Renal cortical epithelial cell (primary cell): ENCODE measurements at places on chromosomes 7 and 10. TPM values are rescaled to one million over a fixed set of nuclear protein-coding genes. Genes with fewer than 3 reads are reported as not detected.

GRCh38 chr7:90225601-90226000 is 14.1 kb downstream of the STEAP2 start:
- DNase-seq, result no peak

- peak; percentile 38 for DNase-seq
Observed at GRCh38 chr10:113666682-113667252, 2.9 kb upstream of the NRAP start.

- no peak for DNase-seq
Observed at GRCh38 chr7:68823996-68824780, 774.1 kb upstream of the AUTS2 start.

- no peak for DNase-seq
Observed at GRCh38 chr7:18788026-18788425, 292.5 kb downstream of the HDAC9 start.

- DNase-seq, result peak; percentile 9
Observed at GRCh38 chr7:140122965-140123364, 53.8 kb downstream of the KDM7A start.

- DNase-seq, result peak; percentile 33
Observed at GRCh38 chr7:34133356-34133982, 228.1 kb downstream of the BMPER start.

DNA sequence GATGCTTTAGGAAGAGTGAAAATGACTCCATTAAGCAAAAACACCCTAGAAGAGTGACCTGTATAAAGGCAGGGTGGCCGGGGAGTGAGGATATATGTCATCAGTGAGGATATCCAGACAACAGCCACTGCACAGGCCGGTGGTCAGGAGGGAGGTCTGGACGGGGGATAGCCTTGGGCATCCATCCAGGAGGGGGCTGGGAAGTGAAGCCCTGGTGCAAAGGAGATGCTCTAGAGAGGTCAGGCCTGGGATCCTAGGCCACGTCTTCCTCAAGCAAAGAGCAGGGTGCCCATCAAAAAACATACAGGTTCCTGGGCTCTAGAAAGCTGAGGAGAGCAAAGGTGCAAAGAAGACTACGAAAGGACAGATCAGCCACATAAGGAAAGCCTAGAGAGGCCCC is 25.6 kb downstream of the FAM171A1 start:
- DNase-seq, result no peak

- DNase-seq, result no peak
Observed at GRCh38 chr10:127548022-127548421, 1.1 kb upstream of the NPS start.

DNA sequence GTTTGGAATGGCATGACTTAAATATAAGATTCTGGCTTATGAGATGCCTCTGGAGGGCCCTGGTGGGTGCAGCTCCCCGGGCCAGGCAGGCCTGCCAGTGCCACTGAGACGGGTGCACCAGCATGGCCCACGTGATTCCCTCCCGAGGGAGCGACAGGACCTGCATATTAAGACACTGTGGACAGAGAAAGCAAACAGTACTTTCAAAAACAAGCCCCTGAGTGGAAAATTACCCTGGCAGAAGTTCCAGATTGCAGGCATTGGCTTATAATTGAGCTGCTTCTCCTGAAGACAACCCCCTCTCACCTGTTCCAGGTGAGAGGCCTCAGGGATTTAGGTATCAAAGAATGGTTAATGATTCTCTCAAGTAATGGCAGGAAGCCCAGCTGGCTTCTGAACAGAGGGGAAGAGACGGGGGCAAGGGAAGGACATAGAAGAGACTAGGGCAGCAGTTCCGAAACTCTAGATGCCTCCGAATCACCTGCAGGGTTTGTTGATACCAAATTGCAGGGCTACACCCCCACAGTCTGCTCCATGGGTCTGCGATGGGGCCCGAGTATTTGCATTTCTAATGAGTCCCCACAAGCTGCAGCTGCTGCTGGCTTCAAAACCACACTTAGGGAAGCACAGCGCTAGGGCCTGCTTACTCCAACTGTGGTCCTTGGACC is 66.0 kb upstream of the DOCK1 start:
- DNase-seq, result peak; percentile 11

DNA sequence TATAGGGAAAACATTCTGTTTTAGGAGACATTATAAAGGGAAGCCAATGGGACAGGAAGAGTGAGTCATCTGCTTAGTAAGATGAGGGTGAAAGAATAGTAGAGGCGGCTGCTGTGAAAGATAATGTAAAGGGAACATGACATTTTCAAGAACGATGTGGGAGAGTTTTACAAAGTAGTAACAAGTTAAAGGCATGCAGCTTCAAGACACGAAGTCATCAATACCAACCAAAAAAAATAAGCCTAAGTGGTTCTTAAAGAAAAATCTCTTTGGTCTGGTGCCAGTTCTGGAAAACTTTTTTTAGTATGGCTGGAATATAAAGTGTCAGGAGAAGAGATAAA is 6.1 kb downstream of the GSTO1 start:
- no peak for DNase-seq

GRCh38 chr7:134083766-134084487 is 43.2 kb upstream of the LRGUK start:
- peak; percentile 31 for DNase-seq

DNA sequence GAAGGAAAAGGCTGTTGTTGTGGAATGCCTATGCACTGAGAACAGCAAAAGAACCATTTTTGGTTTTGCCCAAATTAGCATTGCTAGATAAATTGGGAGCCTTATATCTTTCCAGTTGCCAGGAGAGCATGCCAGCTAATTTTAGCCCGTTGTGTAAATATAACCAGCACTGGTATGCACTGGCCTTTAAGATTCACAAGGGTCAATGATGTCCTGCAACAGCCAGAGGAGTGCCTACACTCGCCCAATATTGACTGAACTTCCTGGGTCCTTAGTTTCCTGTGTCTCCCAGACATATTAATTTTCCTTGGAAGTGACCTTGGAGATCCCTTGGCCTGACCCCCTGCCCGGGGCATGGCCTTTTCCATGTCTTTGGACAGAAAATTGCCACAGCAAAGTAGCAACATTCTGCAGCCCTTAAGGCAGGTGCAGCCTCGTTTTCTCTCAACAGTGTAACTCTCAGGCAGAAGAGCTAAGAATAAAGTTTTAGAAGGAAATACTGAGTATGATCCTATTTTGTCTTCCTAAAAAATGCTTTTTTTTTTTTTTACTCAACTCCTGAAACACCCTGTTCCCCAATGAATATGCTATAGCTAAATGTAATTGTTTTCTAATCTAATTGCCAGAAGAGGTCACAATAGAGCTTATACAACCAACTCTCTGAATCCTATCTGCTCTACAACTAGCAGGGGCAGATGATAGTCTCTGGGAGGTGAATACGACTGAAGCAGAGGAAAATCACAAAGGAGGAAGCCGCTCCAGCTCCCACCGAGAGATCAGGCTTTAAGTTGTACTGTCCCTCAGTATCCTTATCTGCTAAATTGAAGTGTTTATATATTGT is 131.9 kb upstream of the PCGF5 start:
- peak; percentile 30 for DNase-seq

DNA sequence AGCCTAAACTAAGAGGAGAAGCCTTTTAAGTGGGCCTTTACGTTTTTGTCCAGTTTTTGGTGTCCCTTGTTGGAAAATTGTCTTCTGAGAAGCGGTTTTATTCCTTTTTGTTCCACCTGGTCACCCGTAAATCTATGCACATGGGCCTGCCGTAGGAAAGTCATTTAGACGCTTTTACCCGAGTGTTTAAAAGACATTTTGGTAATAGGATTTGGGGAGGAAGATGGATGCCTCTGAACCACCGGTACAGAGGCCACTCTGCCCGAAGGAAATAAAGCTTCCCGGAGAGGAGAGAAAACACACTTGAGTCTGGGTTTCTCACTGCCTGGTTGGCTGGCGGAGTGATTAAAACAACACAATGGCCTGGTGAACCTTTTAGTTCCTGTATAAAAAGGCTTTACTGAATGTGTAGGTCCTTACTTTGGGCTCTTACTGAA is 760 bp downstream of the THNSL1 start:
- peak; percentile 50 for DNase-seq

GRCh38 chr10:104322416-104322782 is 15.9 kb downstream of the ITPRIP start:
- DNase-seq, result no peak

DNA sequence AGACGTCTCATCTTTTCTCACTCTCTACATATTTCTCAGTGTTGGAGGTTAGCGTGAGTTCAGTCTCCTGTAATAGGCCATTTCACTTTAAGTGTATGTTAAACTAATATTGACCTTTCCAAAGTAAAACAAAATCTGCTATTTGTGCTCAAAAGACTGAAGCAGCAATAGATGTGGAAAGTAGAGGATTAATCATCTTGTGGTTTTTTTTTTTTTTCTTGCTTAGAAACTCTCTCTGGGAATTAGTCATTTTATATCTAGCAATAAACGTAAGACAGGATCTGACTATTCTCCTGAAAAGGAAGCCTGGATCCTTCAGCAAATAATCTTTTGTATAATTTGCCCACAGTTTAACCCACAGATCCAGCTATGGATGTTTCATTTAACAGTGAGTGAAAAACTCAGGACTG is 81.7 kb downstream of the NRP1 start:
- peak; percentile 89 for DNase-seq

- no peak for DNase-seq
Observed at GRCh38 chr7:143145-143751, 49.1 kb upstream of the FAM20C start.

- no peak for DNase-seq
Observed at GRCh38 chr10:94186722-94187121, 176.0 kb downstream of the NOC3L start.

DNA sequence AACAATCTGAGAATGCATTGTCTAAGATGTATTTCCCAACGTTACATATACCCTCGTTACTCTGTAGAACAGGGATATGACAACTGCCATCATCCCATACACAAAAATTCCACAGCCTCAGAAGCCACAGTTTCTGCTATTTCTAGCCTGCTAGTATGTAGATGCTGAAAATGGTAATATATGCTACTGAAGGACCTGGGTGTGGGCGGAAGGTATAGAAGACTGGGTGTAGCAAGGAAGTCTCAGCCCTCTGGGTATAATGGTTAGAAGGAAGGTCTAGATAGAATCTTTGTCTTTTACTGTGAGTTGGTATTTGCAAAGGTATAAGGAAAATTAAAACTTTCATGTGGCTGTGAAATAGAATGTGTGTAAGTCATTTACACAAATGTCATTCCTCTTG is 79.2 kb upstream of the HPS1 start:
- DNase-seq, result no peak

The ABLIM1 gene
- 31.1 and 77.4 TPM in 2 replicates for total RNA-seq

The SPDYE2B gene
- not detected in 2 replicates for total RNA-seq

The CAV2 gene
- 148 and 223 TPM in 2 replicates for total RNA-seq

The PLXNA4 gene
- 0.05 TPM in 1 of 2 replicates, not detected in the other for total RNA-seq

The NUTM2E gene
- not detected in 2 replicates for total RNA-seq

The CPA4 gene
- total RNA-seq, result 4.7 and 22.7 TPM in 2 replicates
